ENCODE measurements at places on chromosomes 2 and 18.

DNA sequence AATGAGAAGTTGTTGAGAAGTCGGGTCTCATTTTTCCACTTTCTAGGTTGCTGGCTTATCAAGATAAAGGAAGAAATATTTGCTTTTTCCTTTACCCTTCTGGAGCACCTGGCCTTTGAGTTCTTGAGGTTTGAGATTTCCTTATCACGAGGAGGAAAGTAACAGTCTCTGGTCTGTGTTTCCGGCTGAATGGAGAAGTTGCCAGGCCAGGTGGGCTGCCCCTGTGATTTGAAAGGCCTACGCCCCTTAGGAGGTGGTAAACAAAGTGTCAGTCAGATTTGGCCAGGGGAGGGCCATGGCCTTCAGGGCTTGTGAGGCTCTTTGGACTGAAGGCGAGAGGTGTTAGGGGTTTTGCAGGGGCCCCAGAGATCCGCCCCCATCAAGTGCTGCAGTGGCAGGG, 156.7 kb upstream of the HAAO start:
- DNase-seq = no peak

- DNase-seq = no peak
Observed at GRCh38 chr2:20309001-20309400, 41.6 kb downstream of the PUM2 start.

DNA sequence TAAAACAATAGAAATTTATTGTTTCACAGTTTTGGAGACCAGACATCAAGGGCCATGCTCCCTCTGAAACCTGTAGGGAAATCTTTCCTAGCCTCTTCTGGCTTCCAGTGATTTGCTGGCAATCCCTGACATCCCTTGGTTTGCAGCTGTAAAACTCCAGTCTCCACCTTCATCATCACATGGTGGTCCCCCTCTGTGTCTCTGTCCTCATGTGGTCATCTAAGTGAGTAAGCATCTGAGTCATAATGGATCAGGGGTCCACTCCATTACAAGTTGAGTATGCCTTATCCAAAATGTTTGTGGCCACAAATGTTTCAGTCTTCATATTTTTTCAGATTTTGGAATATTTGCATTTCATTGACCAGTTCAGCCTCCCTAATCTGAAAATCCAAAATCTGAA, 5.6 kb upstream of the SGPP2 start:
- no peak for DNase-seq

DNA sequence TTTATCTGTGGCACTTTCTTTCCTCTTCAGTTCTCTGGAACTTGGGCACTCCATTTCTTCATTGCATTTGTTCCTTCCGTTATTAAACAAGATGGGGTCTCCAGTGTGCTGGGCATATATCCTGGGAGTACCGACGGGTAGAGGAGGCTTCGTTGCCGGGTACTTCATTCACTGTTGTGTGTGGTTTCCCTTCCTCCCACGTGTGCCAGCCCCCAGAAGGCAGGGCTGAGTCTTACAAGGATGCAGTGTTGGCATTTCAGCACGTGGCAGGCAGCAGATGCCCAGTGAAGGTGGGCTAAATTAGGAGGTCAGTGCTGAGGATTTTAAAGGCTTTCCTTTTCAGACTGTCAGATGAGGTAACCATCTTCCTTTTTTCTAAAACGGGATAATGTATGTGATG, 58.6 kb downstream of the MGAT5 start:
- DNase-seq = no peak

DNA sequence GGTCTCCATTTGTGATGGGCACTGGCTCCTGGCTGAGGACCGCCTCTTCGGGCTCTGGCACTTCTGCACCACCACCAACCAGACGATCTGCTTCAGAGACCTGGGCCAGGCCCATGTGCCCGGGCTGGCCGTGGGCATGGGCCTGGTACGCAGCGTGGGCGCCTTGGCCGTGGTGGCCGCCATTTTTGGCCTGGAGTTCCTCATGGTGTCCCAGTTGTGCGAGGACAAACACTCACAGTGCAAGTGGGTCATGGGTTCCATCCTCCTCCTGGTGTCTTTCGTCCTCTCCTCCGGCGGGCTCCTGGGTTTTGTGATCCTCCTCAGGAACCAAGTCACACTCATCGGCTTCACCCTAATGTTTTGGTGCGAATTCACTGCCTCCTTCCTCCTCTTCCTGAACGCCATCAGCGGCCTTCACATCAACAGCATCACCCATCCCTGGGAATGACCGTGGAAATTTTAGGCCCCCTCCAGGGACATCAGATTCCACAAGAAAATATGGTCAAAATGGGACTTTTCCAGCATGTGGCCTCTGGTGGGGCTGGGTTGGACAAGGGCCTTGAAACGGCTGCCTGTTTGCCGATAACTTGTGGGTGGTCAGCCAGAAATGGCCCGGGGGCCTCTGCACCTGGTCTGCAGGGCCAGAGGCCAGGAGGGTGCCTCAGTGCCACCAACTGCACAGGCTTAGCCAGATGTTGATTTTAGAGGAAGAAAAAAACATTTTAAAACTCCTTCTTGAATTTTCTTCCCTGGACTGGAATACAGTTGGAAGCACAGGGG, 5.5 kb downstream of the TMEM37 start:
- DNase-seq = no peak
